ENCODE measurements at places on chromosomes 11 and 22.
A peak's percentile ranks its signal among the peaks of the same experiment; 100 is the strongest.

GRCh38 chr22:38570779-38571364 is 889 bp upstream of the DMC1 start:
- DNase-seq: peak; percentile 44

GRCh38 chr22:37588546-37589215 is 8.8 kb upstream of the LGALS2 start:
- DNase-seq: no peak

DNA sequence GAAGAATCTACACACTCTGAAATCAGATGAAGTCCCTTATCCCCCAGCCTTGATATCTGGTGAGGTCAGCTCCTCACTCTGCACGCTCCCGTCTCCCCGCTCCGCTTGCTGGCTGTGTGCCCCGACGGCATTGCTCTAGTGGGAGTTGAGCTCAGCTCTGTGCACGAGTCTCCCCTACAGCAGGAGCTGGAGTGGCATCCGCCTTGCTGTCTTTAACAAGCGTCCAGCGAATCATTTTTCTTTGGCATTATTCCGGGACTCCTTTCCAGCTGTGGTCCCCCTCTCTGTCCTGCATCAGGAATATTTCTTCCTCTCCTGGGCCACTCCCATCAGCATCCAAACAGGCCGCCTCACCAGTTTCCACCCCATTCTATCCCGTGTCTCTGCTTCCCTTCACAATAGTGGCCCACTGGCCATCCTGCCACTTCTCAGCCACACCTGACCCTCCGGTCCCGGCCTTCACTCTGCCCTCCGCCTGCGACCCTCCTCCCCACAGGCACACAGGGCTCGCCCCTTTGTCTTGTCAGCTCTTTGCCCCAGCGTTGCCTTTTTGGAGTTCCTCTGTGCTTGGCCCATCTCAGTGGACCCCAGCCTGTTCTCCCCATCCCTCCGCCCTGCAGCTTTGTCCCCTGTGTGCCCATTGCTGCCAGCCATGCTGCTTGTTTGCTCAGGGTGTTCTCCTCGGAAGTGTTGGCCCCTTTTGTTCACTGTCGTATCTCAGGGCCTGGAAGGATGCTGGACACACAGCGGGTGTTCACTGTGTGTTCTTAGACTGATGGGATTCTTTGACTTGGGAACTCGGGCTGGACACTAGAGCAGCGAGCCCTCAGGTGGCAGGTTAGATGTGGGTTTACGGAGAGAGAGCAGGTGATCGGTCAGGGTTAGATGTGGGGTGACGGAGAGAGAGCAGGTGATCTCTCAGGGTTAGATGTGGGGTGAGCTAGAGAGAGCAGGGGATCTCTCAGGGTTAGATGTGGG is 441.8 kb downstream of the TBC1D22A start:
- DNase-seq: no peak

GRCh38 chr22:31243339-31244045 is 31.4 kb downstream of the LIMK2 start:
- DNase-seq: no peak

DNA sequence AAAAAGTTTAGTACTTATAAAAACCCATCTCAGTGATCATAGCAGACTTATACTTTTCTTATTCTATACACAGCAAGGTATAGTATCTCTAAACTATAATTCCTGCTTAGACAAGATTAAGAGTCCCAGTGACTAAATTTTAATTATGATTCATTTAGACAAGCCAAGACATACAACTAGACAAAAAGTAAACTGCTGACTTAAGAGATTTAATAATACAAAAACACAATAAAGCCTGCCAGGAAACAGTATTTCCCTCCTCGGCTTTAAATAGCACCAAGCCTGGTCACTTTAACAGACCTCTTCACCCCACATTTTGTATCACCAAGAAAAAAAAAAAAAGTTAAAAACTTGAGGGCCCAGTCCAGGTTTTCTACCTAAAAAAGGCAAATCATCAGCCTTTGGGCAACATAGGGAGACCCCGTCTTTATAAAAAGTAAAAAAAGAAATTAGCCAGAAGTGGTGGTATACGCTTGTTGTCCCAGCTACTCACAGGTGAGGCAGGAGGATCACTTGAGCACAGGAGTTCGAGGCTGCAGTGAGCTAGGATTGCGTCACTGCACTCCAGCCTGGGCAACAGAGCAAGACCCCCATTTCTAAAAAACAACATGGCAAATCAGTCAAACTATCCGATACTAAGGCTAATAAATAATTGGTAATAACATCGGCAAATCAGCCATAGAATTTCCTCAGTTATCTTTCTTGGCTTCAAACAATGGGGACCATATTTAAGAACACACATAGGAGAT is 53.8 kb downstream of the SIK3 start:
- DNase-seq: no peak

GRCh38 chr11:117239295-117239694 is 6.8 kb downstream of the RNF214 start:
- DNase-seq: peak; percentile 42

- no peak for DNase-seq
Observed at GRCh38 chr11:6588018-6588417, 15.4 kb downstream of the RRP8 start.

GRCh38 chr11:1029654-1030053 is 6.9 kb downstream of the MUC6 start:
- no peak for DNase-seq
